ENCODE measurements at places on chromosomes 12 and 14.

- no peak for DNase-seq
Measured at GRCh38 chr12:7374423-7375144, 69.4 kb downstream of the CD163L1 start.

GRCh38 chr12:91133871-91134270, 22.6 kb upstream of the LUM start:
- DNase-seq: no peak

GRCh38 chr12:90064852-90065801, 356.5 kb upstream of the ATP2B1 start:
- DNase-seq: no peak

DNA sequence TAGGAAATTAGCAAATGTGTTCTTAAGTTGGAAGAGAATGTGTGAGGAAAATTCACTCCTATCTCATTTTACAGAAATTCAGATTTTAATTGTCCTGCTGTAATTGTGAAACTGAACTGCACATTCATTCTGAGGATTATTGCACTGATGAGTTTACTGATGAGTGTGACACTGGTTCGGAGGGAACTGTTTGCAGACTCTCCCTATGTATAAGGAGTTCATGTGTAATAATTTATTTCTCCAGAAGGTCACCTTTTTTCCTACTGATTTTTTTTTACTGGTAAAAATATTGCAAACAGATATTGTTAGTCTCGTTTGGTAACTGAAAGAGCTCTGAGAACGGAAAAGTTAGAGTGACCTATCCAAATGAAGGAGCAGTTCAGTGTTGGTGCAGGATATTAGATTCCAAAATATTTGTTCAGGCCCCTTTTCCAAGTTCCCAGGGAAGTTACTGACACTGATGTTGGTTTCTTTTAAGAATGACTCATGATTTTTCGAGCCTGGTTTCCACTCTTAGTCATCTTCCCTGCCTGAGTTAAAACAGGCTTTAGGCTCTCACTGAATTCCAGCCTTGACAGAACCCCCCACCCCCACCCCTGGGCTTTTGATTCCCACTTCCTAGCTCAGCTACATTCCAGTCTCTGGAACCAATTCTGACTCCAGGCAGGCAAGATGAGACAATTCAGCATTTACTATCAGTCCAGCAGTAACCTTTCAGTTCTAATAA, 18.4 kb downstream of the ANO6 start:
- DNase-seq: no peak

GRCh38 chr14:61461808-61462275, 140.5 kb downstream of the PRKCH start:
- no peak for DNase-seq

GRCh38 chr14:100786576-100787219, 39.2 kb upstream of the MEG3 start:
- DNase-seq: no peak

DNA sequence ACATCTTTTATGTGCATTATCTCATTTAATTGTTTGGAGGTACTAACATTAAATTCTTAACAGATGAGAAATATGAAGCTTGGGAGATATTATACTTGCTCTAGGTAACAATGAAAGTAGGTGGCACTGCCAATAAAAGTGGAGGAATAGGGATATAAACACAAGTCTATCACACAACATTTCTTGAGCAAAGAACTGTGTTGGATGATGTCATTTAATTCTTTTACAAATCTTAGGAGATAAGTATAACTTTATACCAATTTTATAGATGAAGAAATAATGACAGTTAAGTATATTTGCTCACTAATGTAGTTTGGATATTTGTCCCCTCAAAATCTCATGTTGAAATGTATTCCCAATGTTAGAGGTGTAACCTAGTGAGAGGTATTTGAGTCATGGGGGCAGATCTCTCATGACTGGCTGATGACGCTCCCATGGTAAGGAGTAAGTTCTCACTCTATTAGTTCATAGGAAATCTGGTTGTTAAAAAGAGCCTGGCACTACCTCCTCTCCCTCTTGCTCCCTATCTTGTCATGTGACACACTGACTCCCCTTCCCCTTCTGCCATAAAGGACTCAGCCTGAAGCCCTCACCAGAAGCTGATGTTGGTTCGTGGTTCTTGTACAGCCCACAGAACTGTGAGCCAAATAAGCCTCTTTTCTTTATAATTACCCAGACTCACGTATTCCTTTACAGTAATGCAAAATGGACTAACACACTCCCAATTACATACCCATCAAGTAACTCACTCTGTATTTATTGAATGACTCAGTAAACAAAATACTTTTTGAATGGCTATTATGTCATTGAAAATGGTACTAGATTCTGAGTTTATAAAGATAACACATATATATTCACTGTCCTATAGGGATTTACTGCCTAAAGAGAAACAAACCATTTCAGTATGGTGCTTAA, 146.8 kb upstream of the KITLG start:
- no peak for DNase-seq

Measured in central memory CD8-positive, alpha-beta T cell (primary cell).